Fibroblast of lung (primary cell): ENCODE measurements at places on chromosomes 5 and 9.

DNA sequence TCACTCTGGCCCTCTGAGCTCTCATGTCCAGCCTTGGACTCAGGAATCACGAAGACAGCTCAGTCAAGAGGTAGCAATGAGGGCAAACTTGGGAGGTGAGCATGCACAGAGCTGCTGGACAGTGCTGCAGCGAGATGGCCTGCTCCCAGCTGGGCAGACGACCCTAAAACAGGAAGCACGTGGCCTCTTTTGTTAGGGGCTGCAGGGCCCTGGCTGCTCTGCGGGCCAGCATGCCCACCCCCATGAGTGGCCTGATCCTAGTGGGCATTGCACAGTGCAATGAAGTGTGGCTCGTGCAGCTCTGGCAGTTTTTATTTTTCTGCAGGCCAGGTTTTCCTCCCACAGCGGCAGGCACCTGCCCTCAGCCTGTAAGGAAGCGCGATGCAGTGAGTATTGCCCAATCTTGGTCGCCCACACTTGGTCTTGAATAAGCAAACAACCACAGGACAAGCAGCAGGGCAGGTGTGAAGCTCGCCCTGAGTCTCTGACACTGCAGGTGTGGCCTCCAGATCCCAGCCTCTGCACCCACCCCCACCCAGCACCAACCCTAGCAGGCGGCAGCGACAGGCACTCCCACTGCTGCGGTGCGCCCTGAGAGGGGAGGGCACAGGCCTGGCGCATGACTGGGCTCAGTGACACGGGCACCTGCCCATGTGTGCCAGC is 60.8 kb downstream of the SEMA4D start:
- no peak for DNase-seq

DNA sequence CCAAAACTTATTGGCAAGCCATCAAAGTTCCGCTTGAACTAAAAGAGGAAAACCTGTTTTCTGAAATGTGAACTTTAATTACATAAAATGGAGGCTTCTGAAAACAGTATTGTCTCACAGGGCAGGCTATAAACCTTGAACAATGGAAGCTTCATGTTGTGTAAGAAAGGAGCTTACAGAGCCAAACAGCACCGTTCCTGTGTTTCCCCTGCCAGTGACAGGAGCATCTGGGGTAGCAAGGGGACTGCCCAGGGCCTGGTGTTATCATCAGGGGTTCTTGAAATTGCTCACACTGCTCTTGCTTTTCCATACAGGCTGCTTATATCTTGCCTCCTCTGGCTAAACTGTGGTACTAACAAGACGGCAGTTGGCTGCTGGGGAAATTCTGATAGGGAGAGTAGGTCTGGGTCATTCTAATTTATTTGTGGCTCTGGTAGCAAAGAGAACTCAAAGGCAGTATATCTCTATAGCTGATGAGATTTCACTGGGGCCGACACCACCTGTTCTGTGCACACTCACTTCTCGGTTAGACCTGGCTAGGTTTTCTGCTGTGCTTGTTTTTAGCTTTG is 40.4 kb downstream of the BASP1 start:
- DNase-seq: no peak

DNA sequence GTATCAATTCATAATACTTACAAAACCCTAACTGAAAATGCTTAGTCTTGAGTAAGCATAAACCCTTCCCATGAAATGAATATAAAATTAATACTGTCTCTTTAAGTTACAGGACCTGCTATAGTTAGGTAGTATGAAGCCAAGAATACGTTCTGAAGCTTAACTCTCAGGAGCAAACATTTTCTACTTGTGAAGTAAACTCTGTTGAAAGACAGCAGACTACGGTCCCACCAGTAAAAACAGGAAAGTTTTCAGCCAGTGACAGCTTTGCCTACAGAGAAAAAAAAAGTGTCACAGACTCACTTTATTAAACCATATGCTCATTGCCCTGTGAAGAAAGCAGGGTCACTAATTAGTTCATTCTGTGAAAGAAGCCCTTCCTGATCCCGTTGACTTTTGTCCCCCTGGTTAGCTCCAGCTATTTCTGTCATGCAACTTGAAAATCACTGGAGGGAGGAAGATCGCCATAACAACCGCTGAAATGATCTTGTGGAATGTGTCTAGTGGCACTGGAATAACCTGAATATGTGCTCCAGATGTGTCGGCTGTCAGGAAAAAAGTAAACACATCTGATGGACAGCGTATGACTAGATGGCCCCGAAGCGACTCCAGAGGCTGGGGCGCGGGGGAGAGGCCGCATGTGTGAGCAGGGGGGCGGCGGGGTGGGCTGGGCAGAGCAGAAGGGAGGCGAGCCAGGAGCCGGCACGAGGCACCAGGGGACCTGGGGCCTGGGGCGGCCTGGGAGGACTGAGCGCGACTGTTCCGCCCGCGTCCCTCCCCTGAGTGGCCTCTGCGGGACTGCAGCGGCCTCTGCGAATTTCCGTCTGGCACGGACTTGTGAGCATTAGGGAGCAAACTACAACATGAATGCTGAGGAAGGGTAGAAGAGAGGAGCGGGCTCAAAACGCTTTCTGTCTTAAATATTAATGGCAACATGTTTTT is 41.9 kb downstream of the BNC2 start:
- DNase-seq: peak; percentile 77

DNA sequence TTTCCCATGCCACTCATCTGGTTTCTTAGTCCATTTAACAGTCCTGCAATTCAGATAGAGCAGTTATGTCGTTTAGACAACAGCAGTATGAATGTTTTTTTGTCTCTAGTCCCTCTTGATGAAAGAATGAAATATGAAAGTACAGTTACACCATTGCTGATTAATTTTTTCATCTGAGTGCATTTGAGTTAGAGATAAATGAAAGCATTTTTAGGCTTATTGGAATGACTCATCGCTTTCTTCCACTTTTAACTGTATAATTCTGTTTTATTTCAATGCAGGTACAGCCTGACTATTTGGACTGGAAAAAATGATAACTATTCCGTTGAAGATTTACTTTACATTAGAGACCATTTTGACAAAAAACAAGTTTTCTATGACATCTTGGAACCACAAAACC is 28.7 kb downstream of the ANKRD34B start:
- no peak for DNase-seq

DNA sequence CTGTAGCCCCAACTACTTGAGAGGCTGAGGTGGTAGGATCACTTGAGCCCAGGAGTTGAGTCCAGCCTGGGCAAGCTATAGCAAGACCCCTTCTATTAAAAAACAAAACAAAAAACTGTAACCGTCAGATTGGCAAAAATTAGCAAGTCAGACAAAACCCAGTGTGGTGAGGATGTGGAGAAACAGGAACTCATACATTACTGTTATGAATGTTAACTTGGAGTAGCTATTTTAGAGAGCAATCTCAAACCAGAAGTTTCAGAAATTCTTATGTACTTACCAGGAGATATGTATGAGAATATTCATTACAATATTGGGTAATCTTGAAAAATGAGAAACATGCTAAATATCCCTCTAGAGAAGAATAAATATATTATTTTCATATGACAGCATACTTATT is 120.3 kb downstream of the INVS start:
- DNase-seq: no peak

DNA sequence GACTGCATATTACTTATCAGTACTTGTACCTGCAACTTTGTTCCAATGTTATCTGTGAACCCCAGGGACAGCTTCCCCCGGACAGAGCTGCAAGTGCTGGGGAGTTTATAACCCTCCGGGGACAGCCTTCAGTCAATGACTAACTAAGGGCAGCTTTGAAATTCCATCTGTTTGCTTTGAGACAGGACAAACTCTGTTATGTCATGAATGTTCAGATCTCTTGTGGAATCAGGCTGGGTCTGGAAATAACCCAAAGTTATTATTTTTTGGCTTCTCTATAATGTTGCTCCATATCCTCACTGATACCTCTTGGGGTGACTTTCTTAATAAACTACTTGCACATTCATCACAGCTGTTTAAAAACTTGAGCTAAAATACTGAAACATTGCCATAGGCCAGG is 617.5 kb upstream of the TLE4 start:
- DNase-seq: peak; percentile 21

GRCh38 chr9:125995706-125996105 is 248.5 kb downstream of the PBX3 start:
- no peak for DNase-seq

- no peak for DNase-seq
These were observed 11.9 kb downstream of the PDE6A start for GRCh38 chr5:149932445-149933350.

GRCh38 chr5:56026863-56027300 is 32.1 kb upstream of the IL6ST start:
- peak; percentile 80 for DNase-seq

- peak; percentile 74 for DNase-seq
These were observed 43.9 kb upstream of the ORM1 start for GRCh38 chr9:114278881-114279570.

- DNase-seq: peak; percentile 56
These were observed 831.8 kb downstream of the TAF11L14 start for GRCh38 chr5:18465833-18466681.

DNA sequence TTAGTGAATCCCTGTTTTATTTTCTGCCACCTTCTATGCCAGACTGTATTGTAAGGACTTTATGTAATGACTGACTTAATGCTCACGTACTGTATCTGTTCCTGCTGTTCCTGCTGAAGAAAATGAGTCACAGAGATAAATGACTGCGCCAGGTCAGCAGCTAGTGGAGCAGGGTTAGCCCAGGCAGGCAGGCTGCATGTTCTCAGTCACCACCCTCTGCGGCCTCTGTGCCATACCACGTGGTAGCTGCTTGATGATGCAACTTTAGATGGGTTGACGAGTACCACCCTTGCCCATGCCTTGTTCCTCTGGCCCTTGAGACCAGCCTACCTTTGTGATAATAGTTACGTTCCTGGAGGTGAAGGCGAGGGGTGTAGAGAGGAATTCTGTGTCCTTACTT is 161.9 kb downstream of the TRIO start:
- DNase-seq: peak; percentile 92

- no peak for DNase-seq
These were observed 63.5 kb downstream of the PTPDC1 start for GRCh38 chr9:94147776-94148175.

DNA sequence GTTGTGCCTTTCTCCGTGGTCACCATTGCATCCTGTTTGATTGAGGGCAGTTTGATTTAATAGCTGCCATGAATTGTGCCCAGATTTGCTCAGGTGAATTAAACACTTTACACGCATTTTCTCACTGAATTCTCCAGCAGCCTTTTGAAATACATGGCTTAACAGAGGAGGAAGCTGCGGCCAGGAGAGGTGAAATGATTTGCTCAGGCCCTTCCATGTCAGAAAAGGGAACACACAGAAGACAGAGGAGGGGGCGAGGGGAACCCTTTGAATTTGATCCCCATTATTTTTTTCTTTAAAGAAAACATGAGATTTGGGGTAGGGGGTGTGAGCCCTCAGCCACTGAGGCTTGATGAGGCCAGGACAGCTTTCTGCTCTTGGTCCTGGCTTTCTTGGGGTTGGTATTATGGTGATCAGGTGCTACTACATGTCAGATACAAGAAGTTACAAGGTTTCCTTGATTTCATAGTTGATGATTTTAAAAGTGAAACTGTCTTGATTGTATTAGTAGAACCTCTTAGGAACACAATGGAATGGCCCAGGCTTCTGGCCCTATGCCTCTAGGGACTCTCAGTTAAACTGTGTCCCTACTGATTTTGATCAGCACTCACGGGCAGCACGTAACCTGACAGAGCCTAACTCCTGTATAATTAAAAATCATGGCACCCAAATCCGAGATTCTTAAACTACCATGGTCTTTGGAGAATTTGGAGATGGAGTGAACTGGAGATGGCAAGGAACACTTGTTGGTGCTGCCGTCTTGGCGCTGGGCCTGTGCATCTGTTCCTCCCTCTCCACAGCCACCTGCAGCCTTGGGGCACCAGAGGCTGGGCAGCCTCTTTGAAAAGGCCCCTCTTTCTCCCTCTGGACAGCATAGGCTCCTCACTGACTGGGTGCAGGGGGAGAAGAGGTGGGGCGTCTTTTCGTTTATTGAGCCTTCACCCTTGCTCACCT is 107.9 kb downstream of the TRIO start:
- no peak for DNase-seq

DNA sequence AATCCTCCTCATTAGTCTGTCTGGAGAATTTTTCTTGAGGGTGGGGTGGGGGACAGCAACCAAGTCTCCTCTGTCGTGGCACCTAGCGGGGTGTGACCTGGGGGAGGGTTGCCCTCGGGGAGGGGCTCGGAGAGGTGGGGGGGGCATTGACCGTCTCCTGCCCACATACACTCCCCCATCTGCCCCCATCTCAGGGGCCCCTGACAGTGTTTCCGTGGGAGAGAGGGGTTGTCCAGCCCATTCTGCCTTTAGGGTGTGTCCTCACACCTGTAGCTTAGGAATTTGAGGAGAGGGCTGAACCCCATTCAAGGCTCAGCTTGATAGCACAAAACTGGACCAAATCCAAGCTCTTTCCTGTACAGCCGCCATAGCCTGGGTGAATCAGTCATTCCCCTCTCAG is 5.9 kb upstream of the CXXC5 start:
- no peak for DNase-seq

- no peak for DNase-seq
These were observed 52.3 kb downstream of the ZNF510 start for GRCh38 chr9:96725576-96725975.

GRCh38 chr5:69484891-69485290 is 7.7 kb upstream of the OCLN start:
- DNase-seq: no peak

- peak; percentile 61 for DNase-seq
These were observed 204.9 kb downstream of the ERCC6L2 start for GRCh38 chr9:96080364-96080763.

GRCh38 chr5:6535594-6535993 is 86.9 kb downstream of the UBE2QL1 start:
- DNase-seq: no peak

GRCh38 chr9:85036496-85036895 is 367.0 kb downstream of the NTRK2 start:
- DNase-seq: no peak

GRCh38 chr5:6780802-6781391 is 67.7 kb downstream of the TENT4A start:
- DNase-seq: no peak

GRCh38 chr9:34037626-34038025 is 11.1 kb downstream of the UBAP2 start:
- no peak for DNase-seq

- DNase-seq: no peak
These were observed 3.9 kb downstream of the PPP3R2 start for GRCh38 chr9:101590901-101591300.

DNA sequence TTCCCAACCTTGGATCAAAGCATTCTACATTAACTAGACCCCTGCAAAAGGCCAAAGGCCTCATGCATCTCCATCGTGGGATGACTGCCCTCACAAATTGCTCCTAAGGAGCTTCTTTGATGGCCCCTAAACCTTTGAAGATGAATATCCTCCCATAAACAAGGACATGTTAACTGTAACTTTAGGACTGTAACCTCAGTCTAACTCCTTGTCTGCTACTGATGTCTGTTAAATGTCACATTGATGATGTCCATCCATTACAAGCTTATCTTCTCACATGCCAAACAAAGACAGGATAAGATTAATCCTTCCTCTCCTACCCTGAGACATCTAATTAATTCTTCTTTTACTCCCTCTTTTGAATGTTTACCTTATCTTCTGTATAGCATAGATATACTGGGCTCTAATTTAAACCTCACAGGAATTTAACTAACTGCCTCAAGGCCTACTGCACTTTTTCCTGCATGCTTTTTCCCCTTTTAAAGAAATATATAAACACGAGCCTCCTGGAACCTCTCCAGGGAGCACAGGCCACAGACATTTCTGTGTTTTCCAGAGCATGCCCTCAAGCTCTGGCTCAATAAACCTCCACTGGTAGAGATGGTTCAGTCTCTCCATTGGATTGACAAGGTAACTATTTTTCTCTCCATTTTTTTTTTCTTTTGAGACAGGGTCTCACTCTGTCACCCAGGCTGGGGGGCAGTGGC is 90.6 kb upstream of the SLC25A48 start:
- DNase-seq: no peak
